SW480 (cell line): ENCODE measurements at places on chromosomes 3 and 15.
A peak's percentile ranks its signal among the peaks of the same experiment; 100 is the strongest.

GRCh38 chr3:23035927-23036640 is 167.0 kb upstream of the UBE2E2 start:
- DNase-seq: peak; percentile 33

DNA sequence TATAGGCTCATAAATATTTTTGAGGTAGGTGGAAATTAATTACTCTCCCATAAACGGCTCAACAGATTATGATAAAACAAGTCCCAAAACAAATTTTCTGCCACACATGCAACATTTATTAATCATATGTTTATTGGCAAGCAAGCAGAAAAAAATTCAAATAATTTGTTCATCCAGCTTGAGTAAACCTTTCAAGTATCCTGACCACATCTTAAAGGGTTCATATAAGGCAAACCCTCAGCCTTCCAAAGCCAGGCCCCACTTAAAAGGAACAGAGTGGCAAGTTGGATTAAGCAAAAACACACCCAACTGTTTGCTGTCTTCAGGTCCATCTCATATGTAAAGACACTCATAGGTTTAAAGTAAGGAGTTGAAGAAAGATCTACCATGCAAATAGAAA is 1042.3 kb downstream of the DIPK2A start:
- DNase-seq: no peak

GRCh38 chr3:154364849-154365248 is 40.6 kb upstream of the DHX36 start:
- DNase-seq: no peak

GRCh38 chr3:42654331-42655201 is 1.1 kb downstream of the ZBTB47 start:
- DNase-seq: peak; percentile 11

DNA sequence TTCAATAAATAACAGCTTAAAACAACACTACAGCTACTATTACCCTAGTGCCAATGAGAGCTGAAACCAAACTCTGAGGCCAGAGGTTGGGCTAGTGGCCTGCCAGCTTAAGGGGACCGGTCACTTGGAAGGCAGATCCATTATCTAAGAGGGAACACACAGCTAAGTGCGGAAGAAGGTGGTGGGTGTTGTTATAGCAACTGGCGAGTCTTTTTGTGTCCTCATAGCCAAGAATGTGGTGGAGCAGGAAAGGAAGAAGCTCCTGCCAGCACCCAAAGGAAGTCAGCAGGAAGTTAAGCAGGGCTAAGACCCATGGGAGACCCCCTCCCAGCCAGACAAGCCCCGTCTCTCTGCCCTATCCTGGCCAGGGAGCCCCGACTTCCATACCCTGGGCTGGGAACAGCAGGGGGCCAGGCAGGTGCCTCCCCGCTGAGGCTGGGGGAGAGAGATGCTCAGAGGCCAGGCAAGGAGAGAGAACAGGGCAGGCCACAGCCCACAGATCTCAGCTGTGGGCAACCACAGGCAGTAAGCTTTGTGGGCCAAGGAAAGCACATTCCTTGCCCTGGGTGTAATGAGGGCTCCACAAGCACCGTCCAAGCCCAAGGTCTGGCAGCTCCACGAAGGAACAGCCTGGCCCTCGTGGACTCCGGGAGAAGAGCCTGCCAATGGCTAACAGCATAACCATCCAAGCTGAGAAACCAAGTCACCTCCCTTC is 34.0 kb upstream of the HRH1 start:
- no peak for DNase-seq
